Pancreas (tissue), 10 donors: ENCODE measurements at places on chromosomes 6 and 20. TPM values are rescaled to one million over a fixed set of nuclear protein-coding genes. Genes with fewer than 3 reads are reported as not detected.

NRN1 gene
- 1.5 TPM for total RNA-seq

ZNF334 gene
- 3.6 TPM for total RNA-seq

TRIM15 gene
- total RNA-seq = 0.12 TPM

PDE7B gene
- 1.7 TPM for total RNA-seq

BMP5 gene
- total RNA-seq = 0.47 TPM

VGLL2 gene
- not detected for total RNA-seq

MRAP2 gene
- 3.0 TPM for total RNA-seq

SLC22A16 gene
- total RNA-seq = 0.35 TPM

TTK gene
- 0.12 TPM for total RNA-seq

PDE10A gene
- total RNA-seq = 4.0 TPM

LY6G5C gene
- total RNA-seq = 2.6 TPM

ADTRP gene
- total RNA-seq = 0.13 TPM

PNPLA1 gene
- total RNA-seq = not detected

CDH26 gene
- 0.13 TPM for total RNA-seq

UST gene
- 6.7 TPM for total RNA-seq

FBXO5 gene
- 0.87 TPM for total RNA-seq

XKR7 gene
- 0.16 TPM for total RNA-seq

PLCB4 gene
- 2.9 TPM for total RNA-seq

GINS1 gene
- 0.47 TPM for total RNA-seq
